ENCODE measurements at places on chromosomes 6 and 20.
A peak's percentile ranks its signal among the peaks of the same experiment; 100 is the strongest.

DNA sequence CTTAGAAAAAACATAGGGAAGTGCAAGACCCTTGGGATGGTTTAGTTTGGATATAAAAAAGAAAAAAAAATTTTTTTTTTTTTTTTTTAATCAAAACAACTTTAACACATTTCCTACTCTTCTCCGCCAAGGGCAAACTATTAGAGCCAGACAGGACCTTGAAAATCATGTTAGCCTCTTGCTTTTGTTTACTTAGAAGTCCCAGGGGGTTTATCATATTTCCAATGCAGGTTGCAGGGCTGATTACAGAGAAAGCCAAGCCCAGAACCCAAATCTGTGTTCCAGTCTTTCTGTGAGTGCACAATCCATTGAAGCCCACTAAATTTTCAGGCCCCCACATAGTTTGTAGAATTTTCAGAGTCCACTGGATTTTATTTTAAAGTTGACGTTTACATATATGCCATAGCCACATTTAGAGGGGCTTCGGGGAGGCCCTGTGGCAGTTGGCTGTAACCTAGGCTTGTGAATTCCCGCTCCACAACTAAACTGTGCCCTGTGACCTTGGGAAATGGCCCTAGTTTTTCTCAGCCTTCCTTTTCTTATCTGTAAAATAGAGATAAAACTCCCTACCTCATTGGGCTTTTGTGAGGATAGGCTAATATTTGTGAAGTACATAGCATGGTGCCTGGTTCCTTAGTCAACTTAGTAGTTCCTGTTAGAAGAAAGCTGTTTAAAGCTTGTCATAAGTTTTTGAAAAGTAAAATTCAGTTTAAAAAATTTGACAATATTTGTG lies 55.7 kb downstream of the NCOA7 start:
- no peak for DNase-seq

DNA sequence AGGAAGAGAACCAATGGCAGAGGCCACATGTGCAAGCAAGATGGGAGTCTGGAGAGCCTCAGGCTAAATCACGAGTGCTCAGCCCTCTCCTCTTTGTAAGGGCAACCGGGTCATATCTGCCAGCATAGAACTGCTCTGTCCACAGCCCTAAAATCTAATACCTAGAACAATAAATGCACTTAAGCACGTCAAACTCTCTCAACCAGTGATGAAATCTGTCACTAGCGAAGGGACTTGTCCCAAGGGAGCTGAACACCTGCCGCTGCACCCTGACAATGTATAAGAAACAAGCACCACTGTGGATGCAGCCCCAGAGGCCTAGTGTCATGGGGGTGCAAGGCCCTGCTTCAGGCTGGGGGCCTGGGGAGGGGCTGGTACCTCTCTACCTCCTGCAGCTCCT lies 82.5 kb downstream of the PRL start:
- DNase-seq = no peak

DNA sequence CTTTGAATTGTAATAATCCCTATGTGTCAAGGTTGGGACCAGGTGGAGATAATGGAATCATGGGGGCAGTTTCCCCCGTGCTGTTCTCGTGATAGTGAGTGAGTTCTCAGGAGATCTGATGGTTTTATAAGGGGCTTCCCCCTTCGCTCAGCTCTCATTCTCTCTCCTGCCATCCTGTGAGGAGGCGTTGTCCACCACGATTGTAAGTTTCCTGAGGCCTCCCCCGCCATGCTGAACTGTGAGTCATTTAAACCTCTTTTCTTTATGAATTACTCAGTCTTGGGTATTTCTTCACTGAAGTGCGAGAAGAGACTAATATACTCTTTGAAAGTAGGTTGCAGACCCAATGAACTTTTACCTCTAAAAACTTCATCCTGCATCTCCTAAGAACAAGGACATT lies 39.2 kb upstream of the KCNG1 start:
- DNase-seq = peak; percentile 62

GRCh38 chr6:167221400-167222201 lies 63.8 kb upstream of the GPR31 start:
- DNase-seq = no peak

GRCh38 chr20:956330-956951 lies 40.3 kb upstream of the ANGPT4 start:
- DNase-seq = peak; percentile 82

DNA sequence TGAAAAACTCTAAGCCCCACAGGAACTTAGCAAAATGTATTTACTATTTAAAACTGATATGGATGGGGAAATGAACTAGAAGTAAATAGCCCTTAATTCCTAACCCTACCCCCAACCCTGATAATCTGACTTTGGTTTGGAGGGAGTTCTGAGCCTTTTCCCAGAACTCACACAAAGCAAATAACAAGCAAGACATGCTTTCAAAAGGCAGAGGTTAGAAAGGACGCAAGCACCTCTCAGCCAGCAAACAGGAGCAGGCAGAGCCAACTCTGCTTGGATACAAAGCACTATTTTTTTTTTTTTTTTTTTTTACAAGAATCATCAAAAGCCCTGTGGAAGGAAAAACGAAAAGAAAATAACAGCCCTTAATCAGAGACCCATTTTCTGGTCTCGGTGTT lies 58.7 kb downstream of the SLC22A23 start:
- no peak for DNase-seq

GRCh38 chr6:16354692-16355091 lies 116.3 kb downstream of the GMPR start:
- no peak for DNase-seq

DNA sequence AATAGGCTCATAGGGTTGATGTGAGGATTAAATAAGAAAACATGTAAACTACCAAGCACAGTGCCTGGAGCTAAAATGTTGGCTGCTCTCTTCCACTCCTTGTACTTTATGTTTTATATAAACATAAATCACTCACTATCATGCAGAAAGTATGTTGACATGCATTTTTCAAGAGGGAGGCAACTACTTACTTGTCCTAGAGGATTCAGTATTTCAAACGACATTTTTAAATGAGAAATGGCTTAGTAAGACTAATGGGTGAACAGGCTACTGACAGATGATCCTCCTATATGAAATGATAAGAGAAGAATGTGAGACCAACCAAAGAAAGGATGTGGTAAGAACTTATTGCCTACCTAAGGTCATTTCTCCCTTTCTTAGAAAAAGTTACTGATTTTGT lies 21.0 kb downstream of the LATS1 start:
- DNase-seq = no peak

DNA sequence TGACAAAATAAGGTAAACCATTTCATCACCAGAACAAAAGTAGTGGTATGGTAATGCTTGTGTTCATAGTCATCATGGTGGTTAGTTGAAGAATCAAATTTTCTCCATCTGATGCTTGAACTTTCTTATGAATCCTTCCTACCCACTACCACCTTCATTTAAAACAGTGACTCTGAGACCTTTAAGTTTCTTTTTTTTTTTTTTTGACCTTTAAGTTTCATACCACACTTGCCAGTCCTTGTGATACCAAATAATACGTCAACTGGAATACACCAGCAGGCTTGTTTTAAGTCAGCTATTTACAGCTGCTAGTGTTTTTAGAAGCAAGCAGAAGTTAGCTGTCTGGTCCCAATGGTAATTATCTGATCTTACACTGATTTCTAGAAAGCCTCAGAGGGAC lies 413.4 kb upstream of the SOX4 start:
- no peak for DNase-seq

- DNase-seq = peak; percentile 22
Measured at GRCh38 chr20:59120491-59120890, 43.1 kb upstream of the ZNF831 start.

DNA sequence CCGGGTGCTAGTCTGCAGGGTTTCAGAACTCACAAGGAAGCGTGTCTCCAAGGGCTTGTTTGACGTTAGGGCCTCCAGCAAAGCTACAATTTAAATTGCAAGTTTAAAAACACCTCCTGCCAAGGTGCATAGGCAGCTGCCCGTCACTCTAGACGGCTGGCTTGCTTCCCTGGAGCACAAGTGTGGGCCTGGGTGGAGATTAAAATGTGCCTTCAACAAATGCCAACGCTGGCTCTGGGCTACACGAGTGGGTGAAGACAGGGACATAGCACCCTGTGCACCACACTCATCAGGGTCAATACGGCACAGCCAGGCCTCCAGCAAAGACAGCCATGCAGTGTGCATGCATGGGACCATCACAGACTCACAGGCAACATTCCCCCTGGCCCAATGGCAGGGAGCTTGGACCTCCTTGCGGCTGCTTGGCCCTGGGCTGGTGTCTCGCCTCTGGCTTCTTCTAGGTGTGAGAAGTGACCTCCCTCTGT lies 48.4 kb upstream of the FRMD1 start:
- no peak for DNase-seq

- DNase-seq = no peak
Measured at GRCh38 chr20:8344631-8345030, 212.6 kb downstream of the PLCB1 start.

- DNase-seq = no peak
Measured at GRCh38 chr20:36849333-36850065, 26.4 kb upstream of the TLDC2 start.

GRCh38 chr6:56772737-56773184 lies 130.1 kb upstream of the DST start:
- no peak for DNase-seq

DNA sequence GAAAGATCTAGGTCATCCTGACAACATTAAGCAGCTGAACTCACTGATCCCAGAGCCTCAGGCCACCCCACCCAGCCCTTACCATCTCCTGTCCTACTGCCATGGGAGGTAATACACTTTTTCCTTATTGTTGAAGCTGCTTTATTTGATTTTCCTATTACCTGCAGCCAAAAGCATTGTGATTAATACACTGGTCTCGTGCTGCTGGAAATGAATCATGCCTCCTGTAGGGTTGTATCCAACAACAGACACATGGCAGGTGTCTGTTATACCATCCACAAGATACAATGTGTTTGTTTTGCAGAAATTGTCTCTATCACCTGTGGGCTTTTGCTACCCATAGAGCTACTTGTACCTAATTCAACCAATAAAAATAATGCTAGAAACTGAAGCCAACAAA lies 34.2 kb downstream of the MYLIP start:
- DNase-seq = no peak

GRCh38 chr6:14121936-14122344 lies 4.4 kb downstream of the CD83 start:
- peak; percentile 32 for DNase-seq

GRCh38 chr20:37711001-37711400 lies 17.2 kb downstream of the CTNNBL1 start:
- no peak for DNase-seq

DNA sequence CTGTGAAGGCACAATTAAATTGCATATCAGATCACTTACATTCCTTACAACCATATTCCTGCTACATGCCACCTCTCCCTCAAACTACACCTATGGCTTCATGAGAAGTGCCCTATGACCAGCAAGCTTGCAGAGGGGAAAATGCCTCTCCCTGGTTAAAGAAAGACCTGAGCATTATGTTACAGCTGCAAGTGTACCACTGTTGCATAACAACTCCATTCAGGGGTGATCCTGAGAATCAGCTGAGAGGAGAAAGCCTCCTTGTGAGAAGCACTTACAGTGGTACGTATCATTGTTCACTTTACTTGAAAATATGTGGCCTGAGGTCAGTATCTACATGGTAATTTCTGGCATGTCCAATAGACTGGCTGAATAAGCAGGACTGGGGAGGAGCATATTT lies 20.0 kb downstream of the PDSS2 start:
- DNase-seq = no peak

DNA sequence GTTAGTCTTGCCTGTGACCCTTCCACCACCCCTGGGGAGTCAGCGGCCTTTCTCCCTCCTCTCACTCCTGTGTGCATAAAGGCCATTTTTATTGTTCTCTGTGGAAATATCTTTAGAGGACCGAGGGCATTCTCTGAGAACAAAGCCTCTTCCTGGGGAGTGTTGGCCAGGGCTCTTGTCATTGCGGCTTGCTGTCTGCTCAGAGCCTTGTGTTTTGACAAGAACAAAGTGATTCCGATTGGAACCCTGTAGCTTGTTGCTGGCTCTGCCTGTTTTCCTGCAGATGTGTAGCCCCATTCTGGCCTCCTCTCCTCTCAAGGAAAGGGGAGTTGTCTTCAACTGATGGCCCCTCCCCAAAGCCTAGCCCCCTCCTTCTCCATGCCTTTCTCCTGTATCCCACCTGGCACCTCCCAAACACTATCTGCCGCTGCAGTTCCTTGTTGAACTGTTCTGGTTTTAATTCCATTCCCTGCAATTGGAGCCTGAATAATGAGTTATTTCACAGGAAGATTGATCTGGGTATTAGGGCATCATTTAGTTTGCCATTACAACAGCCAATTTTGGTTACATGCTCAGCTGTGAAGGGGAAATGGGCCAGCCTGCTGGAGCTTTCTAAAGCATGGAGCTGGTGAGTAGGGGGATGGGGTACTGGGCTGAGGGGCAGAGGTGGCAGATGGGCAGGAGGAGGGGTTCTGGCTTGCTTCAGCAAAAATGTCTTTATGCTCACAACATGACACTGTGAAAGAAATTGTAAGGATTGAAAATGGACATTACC lies 252.5 kb downstream of the LRFN2 start:
- DNase-seq = no peak

GRCh38 chr6:31180500-31180899 lies 10.0 kb upstream of the POU5F1 start:
- DNase-seq = peak; percentile 77

GRCh38 chr20:16059841-16060240 lies 513.4 kb downstream of the KIF16B start:
- no peak for DNase-seq

DNA sequence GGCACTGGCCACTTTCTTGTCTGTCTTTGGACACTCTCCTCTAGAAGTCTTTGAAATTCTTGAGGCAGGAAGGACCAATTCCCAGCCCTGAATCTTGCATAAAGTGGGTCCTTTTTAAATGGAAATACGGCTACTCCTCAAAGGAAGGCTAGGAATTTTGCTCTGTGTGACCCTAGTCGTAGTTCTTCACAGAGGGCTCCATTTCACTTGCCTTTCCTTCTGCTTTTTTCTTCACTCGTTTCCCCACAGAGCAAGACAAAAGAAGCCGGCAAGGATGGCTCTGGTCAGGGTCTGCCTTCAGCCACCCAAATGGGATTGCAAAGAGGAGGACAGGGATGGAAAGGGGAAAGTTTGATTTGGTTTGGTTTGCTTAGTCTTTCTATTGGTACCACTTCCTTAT lies 25.8 kb downstream of the HLA-E start:
- DNase-seq = no peak

DNA sequence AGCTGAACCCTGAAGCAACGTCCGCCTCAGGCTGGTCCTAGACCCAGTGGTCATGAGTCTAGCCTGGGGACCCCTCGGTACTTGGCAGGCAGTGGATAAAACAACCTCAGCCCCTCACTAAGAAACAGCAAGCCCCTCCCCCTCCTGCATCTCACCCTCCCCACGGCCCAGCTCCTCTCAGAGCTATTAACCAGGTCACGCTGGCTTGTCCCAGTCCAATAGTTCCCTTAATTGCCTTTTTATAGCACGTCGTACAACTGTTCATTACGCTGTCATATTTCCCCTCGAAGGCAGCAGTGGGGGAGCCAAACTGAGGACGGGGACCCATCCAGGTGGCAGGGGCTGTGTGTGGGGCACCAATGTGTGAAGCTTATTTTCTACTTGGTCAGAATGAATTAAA lies 8.6 kb upstream of the SLC32A1 start:
- DNase-seq = no peak
